Hindlimb muscle (tissue), 1 donor: ENCODE measurements at places on chromosomes 4 and X. TPM values are rescaled to one million over a fixed set of nuclear protein-coding genes. Genes with fewer than 3 reads are reported as not detected.
A peak's percentile ranks its signal among the peaks of the same experiment; 100 is the strongest.

Gene NAA11
- 0.86 TPM for polyA plus RNA-seq

Gene ACSL4
- 22.1 TPM for polyA plus RNA-seq

Gene IL21
- polyA plus RNA-seq: not detected

Gene AIFM1
- polyA plus RNA-seq: 20.9 TPM

Gene SHOX
- 3.0 TPM for polyA plus RNA-seq

Gene BTK
- 3.8 TPM for polyA plus RNA-seq

Gene TLR10
- polyA plus RNA-seq: 0.41 TPM

Gene NMU
- 1.2 TPM for polyA plus RNA-seq

Gene RGN
- polyA plus RNA-seq: 2.4 TPM

DNA sequence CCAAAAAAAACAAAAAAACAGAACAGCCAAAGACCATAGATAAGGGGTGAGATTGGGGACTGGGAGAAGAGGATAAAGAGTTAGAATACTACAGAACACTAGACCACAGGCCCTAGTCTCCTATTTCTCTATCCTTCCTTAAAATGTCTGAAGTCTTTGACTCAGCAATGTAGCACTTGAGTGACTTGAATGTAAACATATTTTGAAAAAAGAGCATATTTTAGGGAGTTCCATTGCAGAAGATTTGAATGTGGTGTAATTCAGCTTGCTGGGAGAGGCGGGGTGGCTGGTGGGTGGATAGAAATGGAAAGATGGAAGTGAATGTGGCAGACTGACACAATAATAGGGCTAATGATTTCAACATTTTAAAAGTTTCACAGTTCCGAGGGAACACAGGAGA is 144.9 kb downstream of the CHIC2 start:
- no peak for DNase-seq

- no peak for DNase-seq
Observed at GRCh38 chrX:85107407-85107806, 103.7 kb downstream of the APOOL start.

DNA sequence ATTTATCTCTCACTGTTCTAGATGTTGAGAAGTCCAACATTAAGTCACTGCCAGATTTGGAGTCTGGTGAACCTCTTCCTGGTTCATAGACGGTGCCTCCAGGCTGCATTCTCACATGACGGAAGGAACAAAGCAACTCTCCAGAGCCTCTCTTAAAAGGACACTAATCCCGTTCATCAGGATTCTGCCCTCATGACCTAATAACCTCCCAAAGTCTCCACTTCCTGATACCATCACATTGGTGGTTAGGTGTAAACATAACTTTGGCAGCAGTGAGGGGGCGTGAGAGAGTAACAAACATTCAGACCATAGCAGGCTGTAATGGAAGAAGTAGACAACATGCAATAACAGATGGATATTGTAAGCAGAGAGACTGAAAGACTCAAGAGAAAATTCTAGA is 388.6 kb downstream of the PDHA2 start:
- no peak for DNase-seq

- no peak for DNase-seq
Observed at GRCh38 chrX:87064502-87064901, 453.1 kb upstream of the KLHL4 start.

- no peak for DNase-seq
Observed at GRCh38 chrX:132227383-132228112, 8.3 kb upstream of the RAP2C start.

DNA sequence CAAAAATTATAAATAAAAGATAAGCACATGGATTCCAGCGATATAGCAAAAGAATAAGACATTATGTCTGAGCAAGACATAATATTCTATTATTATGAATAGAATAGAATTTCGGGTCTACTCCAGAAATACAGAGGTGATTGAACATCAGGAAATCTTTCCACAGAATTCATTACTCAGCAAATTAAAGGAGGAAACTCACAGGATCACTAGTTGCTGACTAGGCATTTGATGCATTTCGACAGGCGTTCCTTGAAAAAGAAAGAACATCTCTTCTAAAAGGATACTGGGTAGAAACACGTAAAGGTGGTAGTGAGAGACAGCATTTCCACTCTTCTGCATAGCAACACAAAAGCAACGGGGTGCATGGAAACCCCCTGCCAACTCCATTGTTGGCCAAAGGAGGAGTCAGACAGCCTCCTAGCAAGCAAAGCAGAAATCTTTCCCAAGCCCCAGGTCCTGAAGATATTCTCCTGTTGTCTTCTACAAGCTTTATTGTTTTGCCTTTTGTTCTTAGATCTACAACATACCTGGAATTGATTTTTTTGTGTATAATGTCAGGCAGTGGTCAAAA is 14.3 kb upstream of the PDZD4 start:
- no peak for DNase-seq

DNA sequence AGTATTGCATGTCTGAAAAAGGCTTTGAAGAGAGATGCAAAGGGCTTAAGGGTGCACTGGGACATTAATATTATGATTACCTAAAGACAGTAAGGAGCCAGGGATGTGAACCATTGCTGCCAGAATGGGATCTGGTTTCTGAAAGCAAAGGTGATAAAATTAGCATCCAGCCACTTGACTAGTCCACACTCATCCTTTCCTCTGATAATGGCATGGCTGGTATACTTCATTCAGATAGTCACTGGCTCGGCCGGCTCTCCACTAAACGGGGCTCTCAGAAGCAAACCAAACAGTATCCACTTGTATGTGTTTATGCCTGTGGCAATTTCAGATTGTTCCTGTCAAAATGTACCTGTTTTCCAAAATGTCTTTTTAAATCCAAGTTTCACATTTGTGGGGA is 46.4 kb downstream of the MAMLD1 start:
- no peak for DNase-seq

DNA sequence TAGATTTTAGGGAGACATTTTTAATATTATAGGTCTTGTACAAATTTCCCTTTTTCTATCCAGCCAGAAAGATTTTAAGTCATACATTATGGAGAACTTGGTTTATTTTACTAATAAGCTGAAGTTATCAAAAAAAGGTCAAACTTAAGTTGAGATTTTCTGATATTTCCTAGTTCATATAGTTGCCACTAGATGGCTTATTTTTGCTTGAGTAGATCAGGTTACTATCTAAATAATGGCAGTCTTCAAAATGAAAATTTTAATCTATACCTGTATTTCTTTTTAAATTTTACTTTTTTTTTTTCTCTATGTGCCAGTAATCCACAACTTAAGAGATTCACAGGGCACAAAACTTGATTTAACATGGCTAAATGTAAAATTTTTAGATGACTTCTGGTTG is 52.3 kb downstream of the USP9X start:
- DNase-seq: no peak

GRCh38 chr4:89837385-89837992 is 528 bp upstream of the SNCA start:
- DNase-seq: no peak

DNA sequence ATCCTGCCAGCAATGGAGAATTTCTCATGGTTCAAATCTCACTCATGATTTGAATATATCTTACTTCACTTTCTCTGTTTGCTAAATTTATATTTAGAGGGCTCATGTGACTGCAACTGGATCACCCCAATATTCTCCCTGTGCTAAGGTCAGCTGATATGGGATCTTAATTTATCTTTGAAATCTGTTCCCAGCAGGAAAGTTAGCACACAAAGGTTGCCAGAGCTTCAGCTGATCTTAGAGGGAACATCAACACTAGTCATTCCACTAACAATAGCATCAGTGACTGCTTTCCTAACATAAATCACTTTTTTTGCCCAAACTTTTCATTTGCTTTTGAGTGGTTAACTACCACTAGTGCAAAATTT is 1270.0 kb downstream of the ARAP2 start:
- DNase-seq: no peak

- peak; percentile 14 for DNase-seq
Observed at GRCh38 chrX:65528705-65529340, 5.8 kb downstream of the LAS1L start.

GRCh38 chr4:107835406-107835805 is 10.7 kb downstream of the SGMS2 start:
- no peak for DNase-seq

- DNase-seq: no peak
Observed at GRCh38 chr4:6732441-6733357, 16.7 kb downstream of the BLOC1S4 start.

DNA sequence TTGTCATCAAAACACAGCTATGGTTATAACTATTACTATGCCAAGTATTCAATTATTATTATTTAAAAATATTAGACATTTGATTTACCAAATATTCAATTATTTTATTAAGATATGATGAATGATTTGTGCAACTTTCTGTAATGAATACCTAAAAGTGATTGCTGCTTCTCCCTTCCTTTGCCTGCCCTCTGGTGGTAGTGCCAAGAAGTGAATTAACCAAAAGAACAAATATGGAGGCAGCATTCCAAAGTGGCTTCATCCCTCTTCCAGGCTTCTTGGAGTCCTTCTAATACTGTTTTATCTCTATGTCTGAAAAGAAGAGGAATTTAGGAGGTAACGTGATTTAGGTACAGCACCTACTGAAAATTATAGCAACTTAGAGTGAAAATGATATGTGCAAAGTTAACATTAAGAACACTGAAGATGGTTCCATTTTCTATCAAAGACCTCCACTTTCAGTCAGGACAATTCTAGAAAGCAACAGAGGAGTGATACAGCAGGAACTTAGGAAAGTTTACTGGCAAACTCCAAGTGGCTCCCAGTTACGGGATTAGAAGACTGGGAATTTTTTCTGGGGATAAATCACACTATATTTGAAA is 43.0 kb downstream of the ENPEP start:
- no peak for DNase-seq

GRCh38 chrX:120136840-120137239 is 21.1 kb upstream of the RHOXF1 start:
- no peak for DNase-seq

DNA sequence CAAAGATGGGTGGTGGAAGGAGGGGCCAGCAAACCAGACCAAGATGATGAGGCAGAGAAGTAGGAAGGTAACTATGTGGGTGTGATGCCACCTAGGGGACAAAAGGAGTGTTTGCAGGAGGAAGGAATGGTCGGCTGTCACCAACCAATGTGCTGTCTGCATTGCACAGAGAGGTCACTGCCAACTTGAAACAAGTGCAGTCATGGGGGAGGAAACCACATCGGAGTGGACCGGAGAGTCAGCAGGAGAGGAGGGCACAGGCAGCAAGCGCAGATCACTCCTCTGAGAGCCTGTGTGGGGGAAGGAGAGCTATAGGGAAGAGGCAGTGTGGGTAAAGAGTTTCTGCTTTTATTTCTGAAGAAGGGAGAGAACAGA is 38.5 kb upstream of the FGFBP2 start:
- DNase-seq: peak; percentile 70

GRCh38 chr4:26589705-26590104 is 5.8 kb downstream of the TBC1D19 start:
- DNase-seq: no peak

DNA sequence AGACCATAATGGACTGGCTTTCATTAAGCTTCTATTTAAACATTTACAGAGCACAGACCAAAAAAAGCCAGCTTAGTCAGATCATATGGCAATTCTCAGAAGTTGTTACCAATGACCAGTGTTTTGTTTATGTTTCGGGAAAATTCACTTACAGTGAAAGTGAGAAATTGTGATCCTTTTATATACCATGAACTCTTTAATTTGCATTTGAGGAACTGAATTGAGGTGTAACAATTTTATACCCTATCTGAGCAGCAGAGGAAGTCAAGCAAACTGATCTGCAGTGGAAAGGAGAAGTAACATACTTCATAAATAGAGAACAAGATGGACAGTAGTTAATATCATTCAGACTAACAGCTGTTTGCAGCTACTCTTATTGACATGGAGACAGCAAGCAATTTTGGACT is 97.1 kb downstream of the TMA16 start:
- DNase-seq: no peak

GRCh38 chrX:121308276-121308805 is 260.9 kb downstream of the GLUD2 start:
- peak; percentile 43 for DNase-seq

- no peak for DNase-seq
Observed at GRCh38 chr4:127555106-127555505, 77.7 kb upstream of the INTU start.

- DNase-seq: no peak
Observed at GRCh38 chrX:10296576-10296975, 139.8 kb downstream of the CLCN4 start.

DNA sequence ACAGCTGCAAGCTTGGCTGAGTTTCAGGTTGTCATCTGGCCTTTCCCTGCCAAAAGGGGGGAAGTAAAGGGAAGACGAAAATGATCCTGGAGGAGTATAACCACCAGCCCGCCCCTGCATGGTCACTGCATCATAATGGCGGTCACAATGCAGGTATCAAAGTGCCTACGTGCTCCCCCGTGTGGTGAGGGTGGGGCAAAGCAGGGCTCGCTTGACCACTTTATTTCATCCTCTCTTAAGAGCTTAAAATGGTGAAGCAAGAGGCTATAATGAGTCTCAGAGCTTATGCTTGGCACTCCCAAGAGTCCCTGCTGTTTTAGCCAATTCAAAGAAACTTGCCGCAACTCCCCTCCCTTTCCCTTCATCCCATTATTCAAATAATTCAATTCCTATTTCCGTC is 105.6 kb downstream of the APOOL start:
- no peak for DNase-seq

DNA sequence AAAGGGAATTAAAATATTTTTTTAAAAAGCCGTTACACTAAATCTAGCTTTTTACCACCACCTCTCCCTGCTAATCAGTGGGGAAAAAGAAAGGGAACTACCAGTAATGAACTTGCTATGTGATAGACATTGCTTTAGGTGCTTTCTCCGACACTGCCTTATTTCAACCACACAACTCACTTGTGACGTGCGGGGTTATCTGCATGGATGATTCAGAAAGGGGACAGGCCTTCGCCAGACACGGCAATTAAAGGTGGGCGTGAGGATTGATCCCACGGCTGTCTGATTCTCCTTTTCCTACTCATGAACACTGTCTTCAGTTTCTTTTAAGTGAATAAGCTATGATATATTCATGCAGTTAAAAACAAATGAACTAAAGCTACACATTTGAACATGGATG is 882 bp upstream of the CXCR3 start:
- DNase-seq: no peak

GRCh38 chr4:16259889-16260246 is 33.6 kb upstream of the TAPT1 start:
- DNase-seq: no peak

DNA sequence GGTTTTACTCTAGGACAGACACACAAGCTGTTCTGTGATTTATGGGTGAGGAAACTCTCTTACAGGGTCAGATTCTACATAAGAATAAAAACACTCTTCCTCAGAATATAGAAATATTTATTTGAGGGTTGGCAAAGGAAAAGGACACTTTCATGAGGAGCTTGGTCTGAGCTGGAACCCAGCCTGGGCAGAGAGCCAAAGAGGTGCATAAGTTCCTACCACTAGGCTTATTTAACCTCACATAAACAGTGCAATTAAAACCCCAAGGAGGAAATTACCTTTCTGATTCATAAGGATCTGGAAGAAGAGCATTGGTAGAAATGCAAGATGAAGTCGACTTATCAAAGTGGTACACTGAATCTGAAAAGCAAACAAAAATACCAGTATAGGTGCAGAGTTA is 32.9 kb downstream of the SETD7 start:
- DNase-seq: no peak

- no peak for DNase-seq
Observed at GRCh38 chrX:35711281-35711680, 86.9 kb upstream of the MAGEB16 start.
